Endothelial cell of umbilical vein (primary cell): ENCODE measurements at places on chromosomes 7 and 10. TPM values are rescaled to one million over a fixed set of nuclear protein-coding genes. Genes with fewer than 3 reads are reported as not detected.

Gene MRLN
- total RNA-seq: not detected in 2 replicates

Gene CRPPA
- 2.9 and 3.5 TPM in 2 replicates for total RNA-seq

Gene PTPRZ1
- total RNA-seq: not detected in 2 replicates

Gene NOC3L
- 19.8 and 20.5 TPM in 2 replicates for total RNA-seq

Gene PRPS1L1
- not detected in 2 replicates for total RNA-seq

Gene DYNC1I1
- total RNA-seq: 3.3 and 3.6 TPM in 2 replicates

Gene ANKRD22
- total RNA-seq: not detected in 2 replicates

Gene VAX1
- not detected in 2 replicates for total RNA-seq

Gene CLCN1
- not detected in 2 replicates for total RNA-seq

Gene SMARCD3
- 5.9 and 6.1 TPM in 2 replicates for total RNA-seq

Gene PRSS2
- total RNA-seq: not detected in 2 replicates

Gene DLX6
- not detected in 2 replicates for total RNA-seq

Gene TRIM50
- total RNA-seq: not detected in 2 replicates

Gene KLF14
- total RNA-seq: not detected in 2 replicates

Gene CCDC172
- not detected in 2 replicates for total RNA-seq

Gene CRHR2
- not detected in 2 replicates for total RNA-seq

Gene CALN1
- total RNA-seq: not detected in 2 replicates

Gene PLA2G12B
- not detected in 2 replicates for total RNA-seq

Gene ZNF248
- total RNA-seq: 6.4 and 6.5 TPM in 2 replicates

Gene ERCC6
- 39.6 and 59.6 TPM in 2 replicates for total RNA-seq

Gene STAG3
- 0.55 and 1.4 TPM in 2 replicates for total RNA-seq

Gene ZP3
- 0.32 and 4.0 TPM in 2 replicates for total RNA-seq

Gene GSDME
- total RNA-seq: 21.3 and 23.4 TPM in 2 replicates

Gene LRRC4
- total RNA-seq: 3.8 and 7.1 TPM in 2 replicates

Gene RGR
- total RNA-seq: not detected in 2 replicates

Gene PLEKHS1
- not detected in 2 replicates for total RNA-seq

Gene SHTN1
- total RNA-seq: 29.7 and 36.5 TPM in 2 replicates

Gene CHST15
- total RNA-seq: 23.1 and 29.2 TPM in 2 replicates

Gene YWHAG
- total RNA-seq: 199 and 205 TPM in 2 replicates

Gene LBX1
- total RNA-seq: not detected in 2 replicates

Gene TMEM273
- total RNA-seq: 2.1 and 3.7 TPM in 2 replicates

Gene CDHR3
- 2.3 and 3.9 TPM in 2 replicates for total RNA-seq

Gene PDE1C
- 2.9 and 3.1 TPM in 2 replicates for total RNA-seq

Gene TMEM130
- not detected in 2 replicates for total RNA-seq

Gene JCAD
- total RNA-seq: 76.3 and 79.7 TPM in 2 replicates

Gene ZNF746
- total RNA-seq: 20.8 and 22.3 TPM in 2 replicates

Gene AGFG2
- 36.3 and 44.6 TPM in 2 replicates for total RNA-seq

Gene KCNIP2
- total RNA-seq: 2.2 and 3.0 TPM in 2 replicates

Gene VIPR2
- total RNA-seq: not detected in 2 replicates

Gene ELN
- 0.18 and 1.7 TPM in 2 replicates for total RNA-seq

Gene PON1
- total RNA-seq: not detected in 2 replicates

Gene BICC1
- 0.29 and 0.32 TPM in 2 replicates for total RNA-seq

Gene MET
- total RNA-seq: 44.5 and 52.0 TPM in 2 replicates

Gene FXYD4
- not detected in 2 replicates for total RNA-seq

Gene SPDYE1
- total RNA-seq: 0.12 TPM in 1 of 2 replicates, not detected in the other

Gene TBRG4
- 56.7 and 63.4 TPM in 2 replicates for total RNA-seq

Gene OR9A2
- not detected in 2 replicates for total RNA-seq

Gene ZNF716
- total RNA-seq: not detected in 2 replicates

Gene IL2RA
- total RNA-seq: not detected in 2 replicates

Gene GIMAP6
- 85.0 and 87.8 TPM in 2 replicates for total RNA-seq

Gene PCLO
- total RNA-seq: 0.65 and 0.75 TPM in 2 replicates

Gene SCIN
- total RNA-seq: 0.69 TPM in 1 of 2 replicates, not detected in the other

Gene NIPSNAP2
- 50.5 and 53.6 TPM in 2 replicates for total RNA-seq
